BJ (cell line): ENCODE measurements at places on chromosomes 6 and 20.

DNA sequence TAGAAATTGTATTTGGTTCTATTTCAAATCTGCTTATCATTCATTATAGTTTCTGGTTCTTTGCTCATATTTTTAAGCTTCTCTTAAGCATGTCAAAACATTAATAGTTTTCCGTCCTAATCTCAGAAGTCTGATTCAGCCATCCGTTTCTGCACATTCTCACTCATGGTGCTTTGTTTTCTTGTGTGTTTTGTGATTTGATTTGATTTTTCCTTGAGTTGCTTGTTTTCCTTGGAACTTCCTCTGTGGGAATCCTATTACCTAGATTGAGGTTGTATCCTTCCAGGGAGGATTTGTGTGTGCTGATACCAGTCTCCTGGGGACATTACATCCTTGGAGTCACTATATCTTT is 7.9 kb downstream of the SNX9 start:
- no peak for DNase-seq

DNA sequence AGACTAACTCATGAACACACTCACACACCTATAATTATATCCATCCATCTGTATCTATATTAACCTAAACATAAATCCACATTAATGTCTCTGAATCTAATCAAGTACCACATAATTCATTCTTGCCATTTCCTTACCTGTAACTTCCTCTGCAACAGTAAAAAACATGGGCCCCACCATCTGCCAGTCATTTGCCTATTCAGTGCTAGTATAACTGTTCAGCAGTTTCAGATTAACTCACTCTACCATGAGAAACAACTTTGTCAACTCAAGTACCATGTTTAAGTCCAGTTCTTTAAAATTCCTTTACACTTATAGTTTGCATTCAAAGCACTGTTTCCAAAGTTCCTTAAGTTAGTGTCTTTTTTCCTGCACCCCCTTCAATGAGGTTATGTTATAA is 68.8 kb downstream of the LAMP5 start:
- no peak for DNase-seq

GRCh38 chr20:36070451-36070850 is 84.1 kb upstream of the EPB41L1 start:
- DNase-seq, result no peak

- no peak for DNase-seq
These were observed 4.0 kb downstream of the SLC52A3 start for GRCh38 chr20:764255-764654.

DNA sequence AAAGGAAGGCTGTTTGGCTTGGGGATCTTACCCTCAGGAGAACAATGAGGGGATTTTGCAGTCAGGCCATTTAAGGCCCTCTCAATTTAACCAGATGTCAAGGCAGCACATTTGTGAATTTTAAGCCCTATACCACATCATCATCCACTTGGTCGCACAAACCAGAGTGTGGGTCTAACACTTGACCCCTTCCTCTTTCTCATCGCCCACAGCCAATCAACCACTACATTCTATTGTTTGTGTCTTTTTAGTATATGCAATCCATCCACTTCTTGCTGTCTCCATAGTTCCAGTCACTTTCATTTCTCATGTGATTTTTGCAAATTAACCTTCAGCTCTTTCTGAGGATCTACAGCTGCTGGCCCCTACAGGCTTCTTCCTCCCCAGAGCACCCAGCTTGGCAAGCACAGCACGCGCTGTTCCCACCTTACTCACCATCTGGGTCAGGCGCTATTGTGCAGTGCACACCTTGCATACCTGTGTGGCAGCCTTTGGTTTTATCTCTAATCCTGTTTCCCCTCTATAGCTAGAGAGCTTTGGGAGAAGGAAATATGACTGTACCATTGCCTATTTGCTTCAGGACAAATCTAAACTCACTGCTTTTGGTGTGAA is 32.3 kb upstream of the CD83 start:
- DNase-seq, result no peak

DNA sequence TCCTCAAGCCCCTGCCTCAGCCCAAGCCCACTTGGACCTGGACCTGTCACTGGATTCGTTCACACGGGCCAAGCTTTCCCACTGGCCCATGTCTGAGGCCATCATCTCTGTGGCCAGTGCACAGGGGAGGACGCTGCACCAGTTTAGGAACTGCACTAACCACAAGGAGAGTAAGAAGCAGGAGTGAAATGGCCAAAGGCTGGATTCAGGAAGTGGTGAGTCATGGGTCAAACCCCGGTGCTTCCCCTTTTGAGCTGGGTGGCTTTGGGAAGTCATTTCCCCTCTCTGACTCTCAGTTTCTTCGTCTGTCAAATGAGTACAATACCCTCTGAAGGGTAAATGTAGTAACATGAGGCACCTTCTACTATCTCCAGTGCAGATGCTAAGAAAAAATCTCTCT is 87.9 kb downstream of the CD40 start:
- DNase-seq, result no peak

- no peak for DNase-seq
These were observed 1.4 kb downstream of the WFDC2 start for GRCh38 chr20:45470937-45471336.

GRCh38 chr6:66226109-66226508 is 519.1 kb upstream of the EYS start:
- DNase-seq, result no peak

- DNase-seq, result no peak
These were observed 10.1 kb upstream of the NXT1 start for GRCh38 chr20:23340524-23340923.

DNA sequence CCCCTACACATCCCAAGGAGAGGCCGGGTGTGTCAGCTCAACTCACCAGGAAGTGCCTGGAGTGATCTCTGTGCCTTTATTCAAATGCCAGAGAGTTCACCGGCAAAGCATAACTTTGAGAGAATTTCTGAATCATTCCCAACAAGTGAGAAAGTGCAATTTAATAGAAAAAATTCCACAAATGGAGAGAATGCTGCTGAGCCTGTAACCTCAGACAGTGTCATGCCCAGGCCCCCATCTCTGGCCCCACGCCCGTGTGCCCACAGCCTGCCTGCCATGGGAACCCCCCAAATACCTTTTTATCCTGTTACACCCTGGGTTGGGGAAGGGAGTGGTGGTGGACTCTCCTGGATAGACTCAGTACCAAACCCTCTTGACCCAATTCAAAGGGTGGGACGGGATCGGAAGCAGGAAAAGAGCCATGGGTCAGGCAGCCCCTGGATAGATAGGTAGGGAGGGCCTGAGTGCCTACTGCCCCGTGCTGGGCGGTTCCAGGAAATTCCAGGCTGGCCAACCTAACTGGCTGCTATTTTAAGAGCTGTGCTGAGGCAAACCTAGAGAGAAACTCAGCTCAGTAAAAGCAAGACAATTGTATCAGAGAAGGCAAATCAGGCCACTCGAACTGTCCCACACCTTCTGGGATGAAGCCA is 179.0 kb upstream of the FOXA2 start:
- DNase-seq, result no peak

- peak; percentile 38 for DNase-seq
These were observed 4.9 kb downstream of the VSTM2L start for GRCh38 chr20:37907677-37908401.

DNA sequence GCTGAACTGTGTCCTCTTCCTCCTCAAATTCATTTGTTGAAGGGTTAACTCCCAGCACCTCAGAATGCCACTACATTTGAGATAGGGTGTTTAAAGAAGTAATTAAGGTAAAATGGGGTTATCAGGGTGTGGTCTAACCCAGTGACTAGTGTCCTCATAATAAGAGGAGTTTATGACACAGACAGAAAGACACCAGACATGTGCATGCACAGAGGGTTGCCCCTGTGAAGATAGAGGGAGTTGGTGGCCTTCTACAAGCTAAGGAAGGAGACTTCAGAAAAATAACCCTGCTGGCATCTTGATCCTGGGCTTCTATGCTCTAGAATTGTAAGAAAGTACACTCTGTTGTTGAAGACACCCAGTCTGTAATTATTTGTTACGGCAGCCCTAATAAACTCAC is 24.9 kb upstream of the EDN1 start:
- no peak for DNase-seq

GRCh38 chr6:158661156-158661685 is 11.4 kb downstream of the SYTL3 start:
- DNase-seq, result no peak

GRCh38 chr6:26230351-26230750 is 134.6 kb upstream of the BTN3A2 start:
- no peak for DNase-seq

GRCh38 chr6:134636186-134636799 is 313.6 kb downstream of the ALDH8A1 start:
- DNase-seq, result no peak

DNA sequence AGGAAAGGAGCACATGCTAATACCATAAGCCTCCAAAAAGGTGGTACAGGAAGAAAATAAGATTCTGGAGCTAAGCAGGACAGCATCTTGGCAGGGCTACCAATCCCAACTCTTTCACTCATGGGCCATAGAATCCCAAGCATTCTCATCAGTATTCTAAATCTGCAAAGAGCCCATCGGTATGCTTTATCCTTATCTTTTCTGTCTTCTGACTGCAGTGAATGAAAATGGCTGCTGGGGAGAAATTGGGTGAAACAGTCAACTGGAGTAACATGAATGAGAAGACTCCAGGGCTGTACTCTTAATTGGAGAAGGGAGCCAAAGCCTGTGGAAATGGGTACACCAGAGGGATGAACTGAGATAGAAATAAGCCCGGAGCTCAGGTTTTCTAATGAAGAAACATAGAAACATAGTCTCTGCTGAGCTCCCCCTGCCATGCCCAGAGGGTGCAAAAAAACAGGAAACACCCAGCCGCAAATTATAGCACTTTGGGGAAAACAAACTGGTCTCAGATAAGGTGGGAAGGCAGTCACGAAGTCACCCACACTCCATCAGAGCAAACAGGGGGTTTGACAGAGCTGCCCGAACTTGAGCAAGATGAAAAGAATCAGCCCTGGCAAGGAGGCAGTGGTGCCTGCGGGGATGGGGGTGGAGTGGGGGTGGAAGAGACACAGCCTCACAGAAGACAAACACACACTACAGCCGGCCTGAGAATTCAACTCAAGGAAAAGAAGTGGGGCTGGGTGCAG is 35.4 kb upstream of the E2F3 start:
- no peak for DNase-seq

DNA sequence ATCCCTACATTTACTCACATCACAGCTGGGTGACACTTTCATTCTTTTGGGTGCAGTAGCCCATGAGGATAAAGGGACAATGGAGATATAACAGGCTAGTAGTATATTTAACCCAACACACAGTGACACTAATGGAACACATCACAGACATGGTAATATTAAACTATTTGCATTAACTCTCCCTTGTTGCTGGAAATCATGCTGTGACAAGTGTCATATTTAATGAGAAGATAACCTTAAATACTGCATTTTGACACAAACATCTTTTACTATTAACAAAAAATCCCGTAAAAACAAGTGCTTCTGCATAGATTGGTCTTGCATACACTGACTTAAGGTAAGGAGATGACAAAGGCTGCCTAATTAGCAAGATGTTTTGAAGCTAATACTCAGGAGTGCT is 45.5 kb downstream of the CNR1 start:
- no peak for DNase-seq

- DNase-seq, result no peak
These were observed 107.3 kb downstream of the IRF4 start for GRCh38 chr6:498795-499231.

- no peak for DNase-seq
These were observed 196.8 kb downstream of the FARS2 start for GRCh38 chr6:5457983-5458683.

DNA sequence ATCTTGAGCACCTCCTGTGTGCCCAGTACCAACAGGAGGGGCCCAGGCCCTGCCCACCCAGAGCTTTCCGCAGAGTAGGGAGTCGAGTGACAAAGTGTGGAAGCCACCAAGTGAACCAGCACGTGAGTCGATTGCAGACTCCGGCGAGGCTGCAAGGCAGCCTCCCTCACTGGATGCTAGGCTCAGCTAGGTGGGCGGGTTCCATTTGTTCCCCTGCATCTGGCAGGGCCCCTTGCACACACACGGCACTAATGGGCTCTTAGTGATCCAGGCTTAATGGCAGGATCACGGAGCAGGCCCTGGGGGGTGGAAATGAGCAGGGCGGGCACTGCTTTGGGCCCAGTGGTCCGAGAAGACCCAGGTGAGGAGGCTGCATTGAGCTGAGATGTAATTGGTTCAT is 140.4 kb downstream of the PHACTR3 start:
- no peak for DNase-seq

DNA sequence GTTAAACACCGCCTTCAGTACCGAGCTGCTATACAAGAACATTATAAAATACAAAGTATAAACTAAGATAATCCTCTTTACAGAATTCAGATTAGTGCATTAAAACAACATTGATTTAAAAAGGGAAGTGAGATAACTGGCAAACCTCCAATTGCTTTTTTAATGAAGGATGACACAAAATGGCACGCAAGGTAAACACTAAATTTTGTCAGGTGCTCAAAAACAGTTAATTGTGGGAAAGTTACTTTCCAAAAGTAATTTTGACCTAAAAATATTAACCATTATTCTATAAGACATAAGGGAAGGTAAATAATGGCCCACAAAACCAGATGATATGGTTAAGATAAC is 53.3 kb downstream of the STX7 start:
- no peak for DNase-seq

- DNase-seq, result no peak
These were observed 122.0 kb downstream of the HTR1B start for GRCh38 chr6:77341058-77341986.

DNA sequence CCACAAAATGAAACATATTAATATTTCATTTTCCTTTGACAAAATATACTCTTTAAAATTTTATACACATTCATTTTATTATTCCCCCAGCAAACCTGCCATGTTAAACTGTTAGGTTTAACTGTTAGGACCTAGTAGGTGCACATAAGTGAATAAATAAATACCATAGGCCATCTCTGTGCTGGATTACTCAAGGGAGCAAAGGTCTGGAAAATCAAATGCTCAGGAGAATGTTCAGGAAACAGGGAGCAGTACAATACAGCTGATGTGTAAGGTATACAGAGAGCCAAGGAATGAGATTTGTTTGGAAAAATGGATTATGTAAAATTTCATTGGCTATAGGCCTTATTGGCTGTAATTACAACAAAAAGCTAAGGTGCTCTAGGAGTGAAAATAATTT is 339.3 kb downstream of the BCKDHB start:
- DNase-seq, result no peak

DNA sequence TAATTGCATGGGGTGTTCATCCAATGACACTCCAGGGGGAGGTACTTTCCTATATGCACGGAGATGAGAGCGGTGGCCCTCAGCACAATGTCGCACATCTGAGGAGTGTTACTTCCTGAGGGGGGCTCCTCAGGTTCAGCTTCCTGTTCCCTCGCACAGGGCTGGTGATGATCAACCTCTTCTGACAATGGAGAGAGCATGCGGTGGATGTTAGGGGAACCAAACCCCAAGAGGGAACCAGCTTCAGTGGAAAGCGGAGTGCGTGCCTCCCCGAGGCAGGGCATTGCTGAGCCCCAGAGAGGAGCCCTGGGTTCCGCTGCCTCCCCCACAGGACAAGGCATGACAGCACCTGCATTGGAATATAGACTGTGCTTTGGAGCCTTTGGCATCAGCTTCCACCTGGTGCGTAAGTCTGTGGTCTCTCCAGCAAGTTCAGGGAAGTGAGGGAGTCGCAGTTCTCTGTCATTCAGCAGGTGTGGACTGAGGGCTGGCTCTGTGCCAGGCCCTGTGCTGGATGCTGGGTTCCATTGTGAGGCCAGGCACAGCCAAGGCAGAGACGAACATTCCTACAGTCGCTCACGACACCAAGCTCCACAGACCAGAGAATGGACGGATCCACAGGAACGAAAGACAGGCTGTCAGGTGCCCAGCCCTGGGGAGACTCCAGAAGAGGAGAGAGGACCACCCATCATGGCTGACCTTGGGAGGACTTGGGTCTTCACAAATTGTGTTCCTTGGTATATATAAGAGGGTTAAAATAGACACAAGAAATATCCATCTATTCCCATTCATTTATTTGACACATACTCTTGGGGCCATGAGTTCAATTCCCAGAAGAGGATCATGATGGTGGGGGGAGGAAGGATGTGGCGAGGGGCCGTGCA is 3.9 kb upstream of the ZNF831 start:
- no peak for DNase-seq
